ENCODE measurements at places on chromosomes 12 and 14.

- DNase-seq, result no peak
Observed at GRCh38 chr12:106646472-106646871, 63.7 kb downstream of the RFX4 start.

DNA sequence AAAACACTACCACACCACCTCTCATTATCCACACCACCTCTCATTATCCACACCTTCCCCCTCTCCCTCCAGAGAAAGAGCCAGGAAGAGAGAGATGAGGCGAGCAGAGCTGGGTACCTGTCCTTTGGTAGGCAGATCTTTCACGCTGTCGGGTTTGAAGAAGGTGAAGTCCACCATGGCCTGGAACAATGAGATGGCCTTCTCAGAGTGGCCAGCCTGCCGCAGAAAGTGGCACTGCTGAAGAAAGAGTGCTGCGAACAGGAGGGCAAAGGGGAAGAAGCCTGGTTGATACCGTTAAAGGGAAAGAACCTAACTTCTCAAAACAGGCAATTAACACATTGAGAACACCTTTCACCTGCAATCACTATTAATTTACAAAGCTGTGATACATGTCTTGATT is 30.6 kb downstream of the NRDE2 start:
- DNase-seq, result no peak

GRCh38 chr12:51865757-51866270 is 17.3 kb upstream of the FIGNL2 start:
- no peak for DNase-seq

DNA sequence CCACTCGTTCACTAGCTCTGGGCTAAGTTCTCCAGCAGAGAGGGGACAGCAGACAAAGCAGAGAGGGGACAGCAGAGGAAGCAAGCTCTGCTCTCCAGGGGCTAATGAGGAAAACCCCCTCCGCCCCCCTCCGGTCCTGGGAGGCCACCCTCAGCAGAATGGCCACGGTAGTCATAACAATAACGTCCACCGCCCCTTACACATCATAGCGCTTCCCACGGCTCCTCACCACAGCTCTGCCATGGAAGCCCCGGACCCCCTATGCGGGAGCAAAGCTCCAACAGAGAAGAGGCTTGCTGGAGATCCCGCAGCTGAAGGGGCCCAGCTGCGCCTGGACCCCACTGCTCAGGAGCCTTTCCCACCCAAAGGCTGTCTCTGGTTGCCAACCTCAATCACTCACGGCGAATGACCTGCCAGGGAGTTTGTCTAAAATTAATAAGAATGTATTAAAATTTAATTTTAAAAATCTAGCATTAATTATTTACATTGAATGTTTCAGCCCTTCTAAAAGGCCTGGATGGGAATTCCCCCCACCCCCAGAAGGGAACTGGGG is 17.4 kb downstream of the BEGAIN start:
- DNase-seq, result no peak

DNA sequence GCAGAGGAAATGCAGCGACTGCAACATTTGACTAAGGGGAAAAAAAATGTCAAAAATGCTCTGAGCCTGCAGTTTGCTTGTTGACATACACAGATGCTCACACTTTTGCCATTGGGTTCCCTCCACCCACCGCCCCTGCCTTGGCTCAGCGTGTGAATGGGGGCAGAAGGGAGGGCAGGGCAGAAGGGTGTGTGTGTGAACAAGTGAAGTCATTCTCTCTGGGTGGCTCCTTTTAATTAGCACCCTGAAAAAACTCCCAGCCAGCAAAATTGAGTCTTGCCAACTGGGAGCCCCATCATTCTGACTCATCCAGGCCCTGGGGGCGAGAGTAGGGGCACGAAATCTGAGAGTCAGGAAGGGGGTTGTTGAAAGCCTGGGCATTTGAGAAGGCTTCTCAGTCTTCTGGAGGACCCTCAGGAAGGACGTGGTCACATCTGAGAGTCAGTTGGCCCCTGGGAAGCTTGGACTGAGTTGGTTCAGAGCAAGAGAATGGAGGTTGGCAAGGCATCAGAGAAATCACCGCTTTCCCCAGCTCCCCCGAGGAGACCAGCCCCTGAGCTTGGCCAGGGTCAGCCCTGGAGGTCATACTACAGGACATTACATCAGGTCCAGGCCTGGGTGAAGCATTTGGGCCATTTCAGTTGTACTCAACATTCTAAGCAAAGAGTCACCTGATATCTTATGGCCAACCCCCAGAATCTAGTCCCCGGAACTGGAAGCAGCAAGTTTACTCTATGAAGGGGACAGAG is 22.7 kb upstream of the KRT78 start:
- DNase-seq, result no peak

- no peak for DNase-seq
Observed at GRCh38 chr12:59268295-59268809, 327.5 kb upstream of the SLC16A7 start.

- no peak for DNase-seq
Observed at GRCh38 chr14:105388110-105388951, 10.0 kb upstream of the TEX22 start.

DNA sequence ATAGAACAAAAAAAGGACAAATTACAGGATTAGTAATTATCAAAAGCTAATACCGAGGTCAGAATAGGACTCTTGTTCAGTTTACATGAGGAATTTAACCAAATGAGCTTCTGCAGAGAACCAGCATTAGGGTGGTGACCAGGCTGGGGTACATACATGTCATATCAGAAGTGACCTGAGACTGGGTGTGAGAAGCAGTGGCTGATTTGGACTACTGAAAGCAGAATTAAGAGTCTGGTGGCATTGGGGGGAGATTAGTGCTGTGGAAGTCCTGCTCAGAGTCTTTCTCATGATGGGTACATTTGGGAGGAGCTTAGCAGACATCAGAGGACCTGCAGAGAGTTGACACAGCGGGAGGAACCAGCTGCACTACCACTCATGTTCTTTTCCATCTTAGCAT is 21.7 kb downstream of the TRAF3 start:
- DNase-seq, result no peak

GRCh38 chr12:64801381-64801780 is 23.1 kb upstream of the TBC1D30 start:
- no peak for DNase-seq

- DNase-seq, result no peak
Observed at GRCh38 chr12:6752167-6752920, 597 bp downstream of the MLF2 start.

GRCh38 chr12:132621657-132622435 is 3.3 kb downstream of the P2RX2 start:
- DNase-seq, result no peak

DNA sequence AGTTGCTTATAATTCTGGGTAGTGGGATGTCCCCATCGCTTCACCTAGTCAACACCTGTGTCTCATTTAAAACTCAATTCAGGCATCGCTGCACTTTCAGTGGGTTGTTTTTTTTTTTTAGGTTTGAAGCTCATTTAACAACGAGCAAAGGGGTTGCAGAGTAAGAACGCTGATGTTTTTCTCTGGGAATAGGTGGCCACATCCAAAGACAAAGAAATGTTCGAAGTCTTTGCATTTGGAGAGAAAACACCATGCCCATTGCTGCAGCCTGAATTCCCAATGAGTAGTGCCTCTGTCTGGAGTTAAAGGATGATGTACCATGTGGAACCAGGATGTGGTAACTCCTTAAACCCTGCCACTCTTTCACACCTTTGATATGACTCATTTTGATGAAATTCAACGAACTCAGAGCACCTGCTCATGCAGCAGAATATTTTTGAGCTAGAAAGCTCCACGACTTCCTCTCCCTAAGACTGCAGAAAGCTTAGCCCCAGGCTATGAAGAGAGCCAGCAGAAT is 35.1 kb upstream of the BATF start:
- no peak for DNase-seq

- no peak for DNase-seq
Observed at GRCh38 chr14:103401223-103402214, 16.3 kb downstream of the MARK3 start.
